ENCODE measurements at places on chromosomes 12 and 14.

DNA sequence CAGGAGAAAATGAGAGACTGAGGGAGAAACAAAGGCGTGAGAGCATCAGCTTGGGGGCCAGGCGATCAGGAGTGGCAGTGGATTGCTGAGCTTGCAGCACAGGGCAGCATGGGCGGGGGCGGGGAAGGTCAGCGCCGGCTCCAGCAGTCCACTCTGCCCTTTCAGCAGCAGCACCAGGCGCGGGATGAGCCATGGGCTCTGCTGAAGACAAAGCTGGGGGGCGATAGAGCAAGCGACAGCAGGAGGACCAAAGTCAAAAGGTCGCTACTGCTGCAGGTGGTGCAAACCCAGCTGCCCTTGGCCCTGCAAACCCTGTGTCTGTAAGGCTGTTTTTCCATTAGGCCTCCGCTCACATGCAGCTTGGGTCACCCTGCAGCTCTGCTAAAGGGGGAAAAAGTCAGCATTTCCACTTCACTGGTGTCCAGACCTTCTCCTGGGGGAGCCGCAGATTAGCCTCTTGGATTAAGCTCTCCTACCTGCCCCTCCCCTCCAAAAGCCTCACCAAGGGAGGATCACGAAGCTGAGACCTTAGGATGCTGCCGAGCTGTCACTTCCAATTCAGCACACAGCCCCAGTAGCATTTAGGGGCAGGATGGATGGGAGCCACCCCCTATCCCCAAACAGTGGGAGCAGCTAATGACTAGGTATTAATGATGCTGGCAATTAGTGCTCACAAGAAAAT is 204.8 kb downstream of the DPF3 start:
- DNase-seq = no peak

DNA sequence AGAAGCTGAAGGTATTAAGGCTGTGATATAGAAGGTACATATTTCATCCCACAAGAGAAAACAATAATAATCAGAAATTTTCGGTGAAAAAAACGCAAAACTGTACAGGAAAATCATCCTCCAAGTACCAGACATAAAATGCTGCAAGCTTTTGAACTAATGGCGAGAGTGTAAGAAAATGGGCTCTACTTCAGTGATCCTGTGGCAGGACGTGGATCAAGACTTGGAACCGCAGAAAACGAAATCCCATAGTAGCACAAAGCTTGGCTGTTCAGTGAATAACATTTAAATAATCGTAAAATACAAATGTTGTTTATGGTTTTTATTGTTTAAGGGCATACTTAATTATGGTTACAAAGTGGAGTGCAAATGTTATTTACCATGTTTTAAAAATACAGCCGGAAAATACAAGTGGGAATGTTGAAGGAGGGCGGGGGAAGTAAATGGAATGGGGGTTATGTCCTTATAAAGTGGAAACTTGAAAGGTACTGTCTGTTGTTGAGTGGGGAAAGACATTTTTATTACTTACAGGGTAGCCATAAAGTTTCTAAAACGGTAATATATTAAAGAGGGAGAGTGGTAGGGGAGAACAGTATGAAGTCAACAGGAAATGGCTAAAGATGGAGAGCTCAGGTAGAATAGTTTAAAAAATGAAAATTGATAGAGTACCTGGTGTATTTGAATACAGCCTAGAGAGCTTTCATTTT is 1.1 kb downstream of the SMIM10L1 start:
- no peak for DNase-seq

GRCh38 chr14:65599375-65599774 is 186.8 kb downstream of the FUT8 start:
- DNase-seq = no peak

DNA sequence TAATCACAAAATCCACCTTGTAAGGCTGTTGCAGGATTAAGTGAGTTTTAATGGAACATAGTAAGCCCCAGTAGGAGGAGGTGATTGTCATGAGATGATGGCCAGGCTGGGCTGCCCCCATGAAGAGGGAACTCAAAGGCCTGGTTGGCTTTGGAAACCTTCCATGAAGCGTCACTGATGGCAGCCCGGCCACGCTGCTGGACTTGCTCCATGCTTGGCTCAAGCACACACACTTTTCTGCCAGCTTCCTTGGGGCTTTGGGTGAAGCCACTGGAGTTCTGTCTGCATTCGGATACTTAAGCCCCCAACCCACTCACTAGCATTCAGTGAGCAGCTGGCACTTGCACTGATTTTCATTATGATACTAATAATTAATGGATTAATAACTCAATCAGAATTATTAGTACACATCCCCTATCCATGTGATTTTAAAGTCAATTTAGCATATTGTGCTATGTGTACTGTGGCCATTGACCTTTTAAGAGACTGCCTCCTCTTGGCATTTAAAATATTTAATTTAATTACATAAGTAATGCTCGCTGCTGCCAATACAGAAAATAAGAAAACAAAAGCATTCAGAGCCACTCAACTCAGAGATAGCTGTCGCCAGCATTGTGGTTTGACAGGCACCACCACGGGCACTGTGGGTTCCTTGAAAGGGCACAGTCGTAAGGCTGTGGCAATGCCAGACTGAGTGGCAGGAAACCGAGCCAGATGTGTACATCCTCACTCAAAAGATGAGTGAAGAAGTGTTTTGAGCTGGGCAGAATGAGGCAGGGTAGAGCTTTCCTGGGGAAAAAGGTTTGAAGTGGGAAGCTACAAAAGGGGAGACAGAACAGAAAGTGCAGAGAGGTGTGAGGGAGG is 15.9 kb downstream of the KRT85 start:
- peak; percentile 64 for DNase-seq

DNA sequence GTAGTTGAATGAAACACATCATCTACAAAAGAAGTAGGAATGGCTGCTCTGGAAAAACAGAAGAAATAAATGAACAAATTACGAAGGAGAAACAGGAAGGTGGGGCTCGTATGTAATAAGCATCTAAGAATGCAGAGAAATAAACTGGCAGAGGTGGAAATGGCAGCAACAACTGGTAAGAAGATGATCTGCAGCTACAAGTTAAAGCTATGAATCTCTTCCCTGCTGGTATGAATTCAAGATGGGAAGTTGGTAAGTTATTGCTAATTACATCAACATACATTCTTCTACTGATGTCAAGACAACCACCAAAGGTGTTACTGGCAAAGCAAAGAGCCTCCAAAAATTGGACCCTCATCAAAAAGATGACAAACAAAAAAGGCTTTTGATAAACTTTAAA is 59.8 kb downstream of the HECTD4 start:
- no peak for DNase-seq

DNA sequence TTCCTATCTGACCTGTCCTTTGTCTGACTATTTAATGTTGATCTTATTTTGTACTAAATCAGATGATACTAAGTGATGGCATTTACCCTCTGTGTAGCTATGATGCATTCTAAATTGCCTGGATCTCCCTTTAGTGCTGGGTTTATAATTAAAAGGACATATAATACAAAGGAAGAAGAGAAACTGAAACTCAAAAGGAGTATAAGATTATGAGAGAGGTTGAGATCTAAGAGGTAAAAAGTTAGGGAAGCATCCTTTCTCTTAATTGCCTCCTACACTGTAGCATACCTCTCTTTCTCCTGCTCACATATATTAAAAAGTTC is 86.9 kb upstream of the MON2 start:
- no peak for DNase-seq
